ENCODE measurements at places on chromosomes 5 and 9.

DNA sequence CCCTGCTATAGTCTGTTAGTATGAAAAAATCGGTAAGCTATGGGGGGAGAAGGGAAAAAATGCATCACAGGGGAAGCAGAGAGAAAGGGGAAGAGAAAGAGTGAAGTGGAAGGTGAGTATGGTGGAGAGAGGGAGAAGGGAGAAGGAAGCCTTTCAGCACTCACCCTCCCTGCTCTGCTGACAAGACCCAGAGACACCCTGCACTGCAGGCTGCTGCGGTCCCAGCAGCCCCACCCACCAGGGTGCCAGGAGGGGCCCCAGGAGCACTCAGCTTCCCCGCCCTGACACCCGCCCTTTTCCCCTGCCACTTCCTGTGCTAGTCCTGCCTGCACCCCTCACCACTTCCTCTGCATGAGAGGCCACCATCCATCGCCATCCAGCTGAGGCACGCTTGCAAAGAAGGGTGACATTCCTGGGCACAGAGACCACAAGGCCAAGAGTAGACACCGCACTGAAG lies 12.7 kb downstream of the STK10 start:
- DNase-seq, result peak; percentile 25

- no peak for DNase-seq
Measured at GRCh38 chr5:128412145-128412930, 125.7 kb downstream of the FBN2 start.

DNA sequence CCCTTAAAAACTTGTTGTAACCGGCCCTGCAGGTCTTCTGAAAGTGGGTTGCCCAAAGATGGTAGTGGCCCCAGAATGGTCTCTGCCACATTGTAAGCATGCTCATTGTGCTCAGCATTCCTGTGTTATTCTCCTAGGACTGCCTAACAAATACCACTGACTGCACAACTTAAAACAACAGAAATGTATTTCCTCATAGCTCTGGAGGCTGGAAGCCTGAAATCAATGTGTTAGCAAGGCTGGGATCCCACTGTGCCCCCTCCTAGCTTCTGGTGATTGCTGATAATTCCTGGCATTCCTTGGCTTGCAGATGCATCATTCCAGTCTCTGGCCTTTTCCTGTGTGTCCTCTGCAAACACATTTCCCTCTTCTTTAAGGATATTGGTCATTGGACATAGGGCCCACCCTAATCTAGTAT lies 3.4 kb upstream of the GCNT4 start:
- DNase-seq, result peak; percentile 24

- no peak for DNase-seq
Measured at GRCh38 chr5:150630016-150630415, 10.4 kb upstream of the SYNPO start.

GRCh38 chr9:128340691-128341434 lies 536 bp downstream of the SLC27A4 start:
- peak; percentile 11 for DNase-seq

Measured in HepG2 (cell line).